ENCODE measurements at places on chromosomes 3 and 15. TPM values are rescaled to one million over a fixed set of nuclear protein-coding genes. Genes with fewer than 3 reads are reported as not detected.

Gene CFAP91
- total RNA-seq = not detected

Gene C3orf18
- 8.0 TPM for total RNA-seq

Gene CDHR4
- total RNA-seq = not detected

DNA sequence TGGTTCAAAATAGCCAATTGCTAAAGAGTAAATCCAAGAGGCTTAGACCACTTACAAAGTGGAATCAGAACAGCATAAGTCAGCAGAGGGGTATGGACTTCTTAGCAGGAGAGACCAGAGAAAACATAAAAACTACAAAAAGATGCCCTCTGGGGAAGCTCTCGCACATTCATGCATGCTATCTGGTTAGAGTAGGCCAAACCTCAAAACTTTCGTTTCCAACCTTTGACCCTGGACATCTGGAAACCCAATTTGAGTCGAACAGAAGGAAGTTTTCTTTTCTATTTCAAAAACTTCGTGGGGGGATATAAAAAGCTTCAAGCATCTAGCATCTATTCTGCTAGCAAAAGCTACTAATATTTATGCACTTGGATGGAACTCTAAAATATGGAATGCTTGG lies 523.9 kb upstream of the AGTR1 start:
- no peak for DNase-seq

Measured in astrocyte (in vitro differentiated cells and primary cell).